ENCODE measurements at places on chromosomes 16 and 17.

DNA sequence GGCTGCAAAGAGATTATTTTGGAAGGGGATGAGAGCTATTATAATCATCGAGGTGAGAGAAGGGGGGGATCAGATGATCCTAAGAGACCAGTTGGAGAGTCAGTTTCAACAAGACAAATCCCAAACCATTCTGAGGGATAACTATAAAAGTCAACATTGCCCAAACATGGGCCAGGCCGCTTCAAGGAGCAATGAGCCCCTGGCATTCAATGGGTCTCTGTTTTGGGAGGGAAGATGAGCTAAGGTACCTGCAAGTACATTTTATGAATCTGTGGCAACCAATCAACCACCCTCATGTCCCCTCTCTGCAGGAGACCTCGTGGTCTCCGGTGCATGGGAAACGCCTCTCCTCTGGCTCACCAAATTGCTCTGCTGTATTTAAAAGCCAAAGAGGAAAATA is 209.9 kb upstream of the C16orf82 start:
- H3K27ac ChIP-seq, result no peak overlapping the region
- H3K27me3 ChIP-seq, result no peaks in the 10 kb centered on the region
- H3K4me3 ChIP-seq, result no peak overlapping the region

- H3K27ac ChIP-seq, result no peak overlapping the region
- peaks cover 13% of the 10 kb centered on the region for H3K4me1 ChIP-seq
- H3K27me3 ChIP-seq, result no peaks in the 10 kb centered on the region
- no peak for DNase-seq
- peaks cover 74% of the 10 kb centered on the region for H3K36me3 ChIP-seq
These were observed 43.5 kb downstream of the EMP2 start for GRCh38 chr16:10536814-10537389.

GRCh38 chr17:43003542-43004172 is 2.9 kb upstream of the IFI35 start:
- DNase-seq, result peak; percentile 63
- H3K36me3 ChIP-seq, result peaks cover 14% of the 10 kb centered on the region
- H3K4me3 ChIP-seq, result no peak overlapping the region
- H3K27ac ChIP-seq, result peak overlapping the region; percentile 25
- H3K27me3 ChIP-seq, result no peaks in the 10 kb centered on the region
- peaks cover 79% of the 10 kb centered on the region for H3K4me1 ChIP-seq

DNA sequence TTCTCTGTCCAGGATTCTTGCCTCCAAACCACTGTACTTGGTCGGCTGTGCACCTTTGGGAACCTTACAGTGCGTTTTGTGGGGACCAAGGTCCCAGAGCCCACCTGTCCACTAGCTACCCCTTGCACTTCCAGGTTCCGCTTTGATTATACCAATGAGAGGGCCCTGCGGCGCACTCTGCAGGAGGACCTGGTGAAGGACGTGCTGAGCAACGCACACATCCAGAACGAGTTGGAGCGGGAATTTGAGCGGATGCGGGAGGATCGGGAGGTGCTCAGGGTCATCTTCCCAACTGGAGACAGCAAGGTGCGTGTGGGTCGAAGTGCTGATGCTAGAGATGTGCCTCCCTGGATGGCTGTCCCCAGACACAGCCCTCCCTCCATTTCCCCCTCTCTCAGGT is 18.8 kb downstream of the POLR2A start:
- H3K36me3 ChIP-seq, result peaks cover 81% of the 10 kb centered on the region
- no peaks in the 10 kb centered on the region for H3K4me1 ChIP-seq
- no peak for DNase-seq
- H3K27ac ChIP-seq, result no peak overlapping the region

- H3K4me3 ChIP-seq, result no peak overlapping the region
- H3K27me3 ChIP-seq, result no peaks in the 10 kb centered on the region
- H3K4me1 ChIP-seq, result no peaks in the 10 kb centered on the region
- no peak overlapping the region for H3K27ac ChIP-seq
- H3K36me3 ChIP-seq, result no peaks in the 10 kb centered on the region
These were observed 24.3 kb downstream of the CD300A start for GRCh38 chr17:74490716-74491115.

- H3K4me3 ChIP-seq, result no peak overlapping the region
- H3K27me3 ChIP-seq, result no peaks in the 10 kb centered on the region
- peaks cover 6% of the 10 kb centered on the region for H3K4me1 ChIP-seq
- no peaks in the 10 kb centered on the region for H3K36me3 ChIP-seq
These were observed 3.9 kb upstream of the KRT28 start for GRCh38 chr17:40803617-40804082.

DNA sequence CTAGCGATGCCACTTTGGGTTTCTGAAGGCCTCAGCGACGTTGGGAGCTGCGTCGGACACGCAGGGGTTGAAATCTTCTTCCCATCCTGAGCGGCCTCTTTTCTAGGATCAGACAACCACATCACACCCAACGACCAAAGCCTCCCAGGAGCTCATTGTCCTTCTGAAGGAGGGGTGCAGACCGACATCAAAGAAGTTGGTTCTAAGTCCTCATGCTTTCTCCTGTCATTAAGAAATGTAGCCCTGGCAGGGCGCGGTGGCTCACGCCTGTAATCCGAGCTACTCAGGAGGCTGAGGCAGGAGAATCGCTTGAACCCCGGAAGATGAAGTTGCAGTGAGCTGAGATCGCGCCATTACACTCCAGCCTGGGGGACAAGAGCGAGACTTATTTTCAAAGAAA is 1681.9 kb downstream of the TP53TG3F start:
- H3K27me3 ChIP-seq, result no peaks in the 10 kb centered on the region
- no peak overlapping the region for H3K4me3 ChIP-seq
- no peaks in the 10 kb centered on the region for H3K4me1 ChIP-seq
- H3K27ac ChIP-seq, result no peak overlapping the region
- DNase-seq, result no peak

DNA sequence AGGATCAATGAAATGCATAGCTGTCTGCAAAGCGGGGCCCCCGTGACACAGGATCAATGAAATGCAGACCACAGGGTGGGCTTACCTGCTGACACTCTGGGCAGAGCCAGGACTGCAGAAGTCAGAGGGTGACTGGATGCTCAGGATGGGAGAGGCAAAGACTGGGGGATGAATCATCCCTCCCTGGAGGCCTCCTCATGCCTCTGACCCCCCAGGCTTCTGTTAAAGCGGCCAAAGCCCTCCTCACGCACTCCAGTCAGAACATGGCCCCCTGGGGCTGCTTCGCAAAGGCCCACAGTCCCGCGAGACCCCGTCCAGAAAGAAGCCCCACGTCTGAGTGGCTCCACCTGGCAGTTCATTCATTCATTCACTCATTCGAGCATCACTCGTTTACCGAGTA is 38.4 kb upstream of the FOXF1 start:
- no peaks in the 10 kb centered on the region for H3K36me3 ChIP-seq
- no peak overlapping the region for H3K27ac ChIP-seq
- peaks cover 2% of the 10 kb centered on the region for H3K27me3 ChIP-seq
- DNase-seq, result no peak
- no peaks in the 10 kb centered on the region for H3K4me1 ChIP-seq

DNA sequence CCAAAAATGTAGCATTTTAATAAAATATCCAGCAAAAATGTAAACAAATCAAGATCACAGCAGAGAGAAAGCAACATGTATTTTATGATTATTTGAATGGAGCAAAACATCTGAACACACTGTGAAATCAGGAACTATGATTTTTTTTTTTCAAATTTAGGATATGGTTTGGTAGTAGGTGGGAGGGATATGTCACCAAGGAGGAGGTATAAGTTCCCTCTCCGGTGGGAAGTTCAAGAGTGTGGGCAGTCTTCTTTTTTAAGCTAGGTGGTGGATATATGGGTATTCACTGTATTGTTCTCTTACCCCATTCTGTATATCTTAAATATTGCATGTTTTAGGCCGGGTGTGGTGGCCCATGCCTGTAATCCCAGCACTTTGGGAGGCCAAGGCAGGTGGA is 10.2 kb downstream of the CDR2 start:
- no peak for DNase-seq
- peaks cover 40% of the 10 kb centered on the region for H3K4me1 ChIP-seq
- H3K27ac ChIP-seq, result no peak overlapping the region
- H3K4me3 ChIP-seq, result no peak overlapping the region
- peaks cover 32% of the 10 kb centered on the region for H3K36me3 ChIP-seq
- H3K27me3 ChIP-seq, result no peaks in the 10 kb centered on the region

DNA sequence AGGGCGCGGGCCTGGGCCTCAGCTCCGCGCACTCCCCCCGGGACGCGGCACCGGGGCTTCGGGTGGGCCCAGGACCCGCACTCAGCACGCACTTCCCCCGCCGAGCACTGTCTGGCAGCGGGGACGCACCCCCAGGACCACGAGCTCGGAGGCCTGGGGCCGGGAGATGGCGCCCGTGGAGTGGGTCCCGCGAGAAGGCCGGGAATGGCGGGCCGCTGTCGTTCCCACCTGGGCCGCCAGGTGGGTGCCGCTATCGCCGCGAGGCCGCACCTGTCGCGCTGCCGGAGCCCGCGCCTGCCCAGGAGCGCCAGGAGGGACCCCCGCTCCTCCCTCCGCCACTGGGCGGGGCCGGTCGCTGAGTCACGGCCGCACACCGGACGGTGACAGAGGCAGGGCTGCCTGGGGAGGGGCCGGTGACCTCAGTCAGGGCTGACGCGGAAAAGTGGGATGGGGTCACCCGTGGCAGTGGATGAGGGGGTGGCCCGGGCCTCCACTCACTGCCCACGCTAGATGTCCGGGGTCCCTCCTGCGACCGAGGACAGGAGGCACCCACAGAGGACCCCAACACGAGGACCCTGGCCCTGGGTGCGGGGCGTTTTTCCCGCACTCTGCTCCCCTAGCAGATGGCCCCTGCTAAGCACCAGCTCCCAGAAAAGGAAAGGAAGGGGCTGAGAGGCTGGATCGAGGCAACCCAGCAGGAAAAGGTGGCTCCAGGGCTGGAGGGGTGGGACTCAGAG is 6.9 kb upstream of the ACTG1 start:
- peak overlapping the region; percentile 35 for H3K4me3 ChIP-seq
- H3K27me3 ChIP-seq, result peaks cover 2% of the 10 kb centered on the region
- H3K27ac ChIP-seq, result no peak overlapping the region
- DNase-seq, result no peak

DNA sequence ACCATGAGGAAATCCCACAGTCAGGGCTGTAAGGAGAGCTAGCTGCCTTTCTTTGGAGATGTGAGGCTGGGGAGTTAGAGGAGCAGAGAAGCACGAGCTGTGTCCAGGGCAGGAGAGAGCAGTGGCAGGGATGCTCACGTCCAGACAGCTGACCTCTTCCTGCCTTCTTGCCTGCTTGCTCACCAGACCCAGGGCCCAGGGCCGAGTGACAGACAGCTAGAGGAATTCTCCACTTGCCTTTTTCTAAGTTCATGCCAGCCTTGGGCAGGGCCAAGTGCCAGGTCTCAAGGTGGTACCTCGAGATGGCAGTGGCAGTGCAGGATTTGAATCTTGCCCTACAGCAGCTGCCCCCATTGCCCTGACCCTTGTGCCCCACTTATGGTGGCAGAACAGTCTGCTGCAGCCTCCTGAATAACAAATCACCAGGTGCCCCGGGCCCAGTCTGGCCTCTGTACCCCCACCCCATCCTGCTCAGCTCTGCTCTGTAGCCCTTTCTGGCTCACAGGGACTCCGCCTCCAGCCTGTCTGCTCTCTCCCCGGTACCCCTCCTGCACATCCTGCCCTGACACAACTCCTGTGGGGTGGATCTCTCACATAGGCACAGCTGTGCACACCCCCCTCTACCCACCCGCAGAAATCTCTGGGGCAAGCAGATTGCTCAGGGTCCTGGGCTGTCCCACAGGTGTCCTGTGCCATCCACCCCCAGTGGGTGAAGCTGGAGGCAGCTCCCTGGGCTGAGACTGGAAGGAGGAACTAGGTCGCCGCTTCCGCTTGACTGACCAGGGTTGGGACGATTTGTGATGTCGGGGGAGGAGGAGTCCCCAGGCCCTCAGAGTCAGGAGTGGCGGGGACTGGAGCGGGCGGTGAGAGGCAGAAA is 25.9 kb downstream of the GRIN2C start:
- H3K4me1 ChIP-seq, result peaks cover 15% of the 10 kb centered on the region
- 0 out of 3 replicates have a peak, but pooled peaks cover 3% of the 10 kb centered on the region for H3K36me3 ChIP-seq
- H3K4me3 ChIP-seq, result no peak overlapping the region
- DNase-seq, result no peak

GRCh38 chr17:79562931-79563210 is 48.0 kb downstream of the RBFOX3 start:
- DNase-seq, result no peak
- no peak overlapping the region for H3K4me3 ChIP-seq
- no peak overlapping the region for H3K27ac ChIP-seq
- no peaks in the 10 kb centered on the region for H3K36me3 ChIP-seq
- peaks cover 75% of the 10 kb centered on the region for H3K27me3 ChIP-seq

DNA sequence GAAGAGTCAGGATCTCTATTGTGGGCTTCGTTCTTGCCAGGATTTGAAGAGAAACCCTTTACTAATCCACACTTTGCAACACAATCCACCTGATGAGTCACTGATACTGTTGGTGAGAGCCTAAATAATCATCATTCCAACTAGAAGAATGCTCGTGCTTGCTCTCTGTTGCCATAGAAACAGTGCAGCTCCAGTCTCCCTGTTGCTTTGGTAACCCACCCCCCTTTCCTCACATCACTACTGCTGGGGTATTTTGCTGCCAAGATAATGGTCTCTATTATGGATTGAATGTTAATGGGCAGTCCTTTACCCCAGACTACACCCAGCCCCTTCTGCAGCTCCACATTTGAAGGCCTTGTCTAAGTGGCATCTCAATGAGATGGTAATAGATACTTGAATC is 190.4 kb downstream of the ABCC12 start:
- no peak overlapping the region for H3K27ac ChIP-seq
- peaks cover 8% of the 10 kb centered on the region for H3K4me1 ChIP-seq
- DNase-seq, result no peak
- H3K4me3 ChIP-seq, result no peak overlapping the region
- no peaks in the 10 kb centered on the region for H3K36me3 ChIP-seq

DNA sequence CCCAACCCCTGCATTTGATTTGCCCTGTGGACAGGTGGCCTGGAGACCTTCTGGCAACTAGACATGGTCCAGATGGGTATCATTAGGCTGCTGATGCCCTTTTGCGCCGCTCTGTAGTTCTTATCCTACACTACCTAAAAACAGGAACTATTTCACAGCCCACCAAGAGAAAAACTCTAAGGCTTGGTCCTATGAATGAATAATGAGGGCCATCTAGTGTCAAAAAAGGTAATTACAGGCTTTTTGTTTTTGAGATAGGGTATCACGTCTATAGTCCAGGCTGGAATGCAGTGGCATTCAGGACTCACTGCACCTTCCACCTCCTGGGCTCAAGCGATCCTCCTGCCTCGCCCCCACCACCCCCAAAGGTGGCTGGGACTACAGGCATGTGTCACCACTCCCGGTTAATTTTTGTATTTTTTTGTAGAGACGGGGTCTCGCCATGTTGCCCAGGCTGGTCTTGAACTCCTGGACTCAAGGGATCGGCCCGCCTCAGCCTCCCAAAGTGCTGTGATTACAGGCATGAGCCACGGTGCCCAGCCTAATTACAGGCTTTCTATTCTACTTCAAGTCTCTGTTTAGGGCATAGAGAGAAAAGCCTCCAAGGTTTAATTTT is 20.9 kb downstream of the COIL start:
- H3K4me3 ChIP-seq, result no peak overlapping the region
- DNase-seq, result peak; percentile 72
- H3K4me1 ChIP-seq, result peaks cover 19% of the 10 kb centered on the region
- H3K36me3 ChIP-seq, result peaks cover 72% of the 10 kb centered on the region

Measured in HepG2 (cell line).